ENCODE measurements at places on chromosomes 1 and 21.

- H3K27ac ChIP-seq: no peak overlapping the region
- H3K27me3 ChIP-seq: no peaks in the 10 kb centered on the region
- H3K36me3 ChIP-seq: no peaks in the 10 kb centered on the region
- no peak overlapping the region for H3K4me3 ChIP-seq
- no peaks in the 10 kb centered on the region for H3K4me1 ChIP-seq
Measured at GRCh38 chr1:74834261-74834660, 101.3 kb downstream of the TYW3 start.

GRCh38 chr1:164790081-164790480 lies 231.1 kb downstream of the PBX1 start:
- no peaks in the 10 kb centered on the region for H3K36me3 ChIP-seq
- peaks cover 16% of the 10 kb centered on the region for H3K4me1 ChIP-seq
- H3K4me3 ChIP-seq: no peak overlapping the region
- H3K27ac ChIP-seq: peak overlapping the region; percentile 46
- no peak for DNase-seq

- peaks cover 22% of the 10 kb centered on the region for H3K4me1 ChIP-seq
- H3K4me3 ChIP-seq: no peak overlapping the region
- peak; percentile 58 for DNase-seq
- H3K27ac ChIP-seq: peak overlapping the region; percentile 51
- peaks cover 4% of the 10 kb centered on the region for H3K36me3 ChIP-seq
Measured at GRCh38 chr1:27968692-27969091, 8.9 kb downstream of the XKR8 start.

- no peaks in the 10 kb centered on the region for H3K36me3 ChIP-seq
- H3K27ac ChIP-seq: peak overlapping the region; percentile 80
- no peaks in the 10 kb centered on the region for H3K4me1 ChIP-seq
- no peaks in the 10 kb centered on the region for H3K27me3 ChIP-seq
- peak overlapping the region; percentile 12 for H3K4me3 ChIP-seq
- peak; percentile 49 for DNase-seq
Measured at GRCh38 chr1:216765346-216766300, 42.4 kb upstream of the ESRRG start.

- no peaks in the 10 kb centered on the region for H3K36me3 ChIP-seq
- no peak for DNase-seq
- peaks cover 2% of the 10 kb centered on the region for H3K4me1 ChIP-seq
Measured at GRCh38 chr21:26130249-26130881, 40.2 kb downstream of the APP start.

GRCh38 chr1:58446368-58446767 lies 100.2 kb downstream of the OMA1 start:
- peak; percentile 7 for DNase-seq
- no peaks in the 10 kb centered on the region for H3K4me1 ChIP-seq
- H3K27ac ChIP-seq: no peak overlapping the region
- H3K36me3 ChIP-seq: no peaks in the 10 kb centered on the region

All from prostate gland (tissue), 2 donors.